ENCODE measurements at places on chromosomes 3 and 15.

- DNase-seq, result no peak
These were observed 36.2 kb downstream of the HDC start for GRCh38 chr15:50229336-50229735.

- no peak for DNase-seq
These were observed 74.0 kb upstream of the RAD18 start for GRCh38 chr3:9037144-9037711.

GRCh38 chr3:196163666-196164493 lies 47.3 kb downstream of the ZDHHC19 start:
- no peak for DNase-seq

DNA sequence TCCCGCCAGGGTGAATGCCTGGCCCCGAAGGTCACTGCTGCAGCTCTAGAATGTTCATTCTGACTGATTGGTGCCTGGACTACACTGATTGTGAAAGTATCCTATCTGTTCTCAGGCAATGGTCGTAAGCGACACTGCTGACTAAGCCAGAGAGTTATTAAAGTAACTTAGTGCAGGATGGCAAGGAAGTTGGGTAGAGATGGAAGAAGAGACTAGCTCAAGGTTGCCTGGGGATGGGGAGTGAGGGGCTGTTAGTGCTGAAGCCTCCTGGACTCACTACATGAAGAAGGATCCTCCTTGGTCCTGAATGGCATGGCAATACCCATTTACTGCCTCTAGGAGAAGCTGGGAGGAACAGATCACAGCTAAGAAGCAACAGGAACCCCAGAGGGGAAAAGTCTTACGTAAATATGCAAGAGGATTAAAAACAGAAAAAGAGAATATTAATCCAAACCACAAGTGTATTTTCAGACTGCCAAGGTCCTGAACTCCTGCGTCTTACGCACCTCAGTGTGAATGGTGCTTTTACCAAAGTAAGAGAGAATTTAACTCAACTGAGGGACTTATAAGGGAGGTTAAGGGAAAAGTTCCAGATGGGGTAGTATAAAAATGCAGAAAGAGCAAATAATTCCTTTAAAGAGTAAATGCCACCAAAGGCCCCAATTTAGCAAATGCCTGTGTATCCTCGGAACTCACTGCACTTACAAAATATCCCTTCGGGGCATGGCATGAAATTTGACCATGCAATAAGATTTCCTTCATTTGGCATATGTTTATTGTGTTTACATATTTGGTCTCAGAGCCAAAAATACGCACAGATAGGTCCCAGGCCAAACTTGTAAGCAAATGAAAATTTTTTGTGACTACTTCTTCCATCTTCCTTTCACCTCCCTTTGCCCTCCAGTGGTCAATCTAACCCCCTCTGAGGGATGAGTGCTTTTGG lies 64.0 kb upstream of the DGKG start:
- DNase-seq, result no peak

DNA sequence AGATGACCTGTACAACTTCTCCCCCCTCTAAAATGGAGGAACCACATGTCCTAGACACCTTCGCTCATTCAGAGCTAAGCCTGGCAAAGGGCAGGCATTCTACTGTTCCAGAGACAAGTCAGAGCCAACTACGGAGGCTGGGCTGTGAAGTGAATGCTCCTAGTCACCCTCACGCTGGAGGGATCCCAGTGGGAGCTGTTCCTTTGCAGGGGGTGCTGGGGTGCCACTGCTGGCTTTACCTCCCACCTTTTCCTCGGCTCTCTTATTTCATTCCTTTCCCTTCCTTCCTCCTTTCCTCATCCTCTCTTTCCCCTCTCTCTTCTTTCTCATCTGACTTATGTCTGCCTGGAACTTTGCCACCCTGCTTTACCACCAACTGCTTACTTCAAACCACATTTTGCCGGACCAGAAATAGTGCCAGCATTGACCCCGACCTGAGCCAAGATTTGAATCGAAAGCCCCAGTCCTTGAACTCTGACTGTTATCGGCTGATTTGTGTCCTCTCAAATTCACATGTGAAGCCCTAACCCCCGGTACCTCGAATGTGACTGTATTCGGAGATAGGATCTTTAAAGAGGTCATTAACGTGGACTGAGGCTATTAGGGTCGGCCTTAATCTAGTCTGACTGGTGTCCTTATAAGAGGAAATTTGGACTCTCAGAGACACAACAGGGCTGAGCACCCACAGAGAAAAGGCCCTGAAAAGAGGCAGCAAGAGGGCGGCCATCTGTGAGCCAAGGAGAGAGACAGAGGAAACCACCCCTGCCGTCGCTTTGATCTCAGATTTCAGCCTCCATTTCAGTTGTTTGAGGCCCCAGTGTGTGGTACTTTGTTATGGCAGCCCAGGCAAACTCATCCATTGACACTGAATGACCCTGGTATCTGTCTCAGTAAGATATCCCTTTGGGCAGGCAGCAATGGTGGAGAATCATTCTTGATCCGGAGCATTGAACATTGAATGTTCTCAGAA lies 31.3 kb upstream of the TBC1D21 start:
- no peak for DNase-seq

- no peak for DNase-seq
These were observed 46.1 kb downstream of the WHAMM start for GRCh38 chr15:82855286-82856100.

- no peak for DNase-seq
These were observed 33.4 kb upstream of the SRP14 start for GRCh38 chr15:40072216-40072990.

GRCh38 chr3:99084156-99084555 lies 182.7 kb upstream of the DCBLD2 start:
- no peak for DNase-seq

DNA sequence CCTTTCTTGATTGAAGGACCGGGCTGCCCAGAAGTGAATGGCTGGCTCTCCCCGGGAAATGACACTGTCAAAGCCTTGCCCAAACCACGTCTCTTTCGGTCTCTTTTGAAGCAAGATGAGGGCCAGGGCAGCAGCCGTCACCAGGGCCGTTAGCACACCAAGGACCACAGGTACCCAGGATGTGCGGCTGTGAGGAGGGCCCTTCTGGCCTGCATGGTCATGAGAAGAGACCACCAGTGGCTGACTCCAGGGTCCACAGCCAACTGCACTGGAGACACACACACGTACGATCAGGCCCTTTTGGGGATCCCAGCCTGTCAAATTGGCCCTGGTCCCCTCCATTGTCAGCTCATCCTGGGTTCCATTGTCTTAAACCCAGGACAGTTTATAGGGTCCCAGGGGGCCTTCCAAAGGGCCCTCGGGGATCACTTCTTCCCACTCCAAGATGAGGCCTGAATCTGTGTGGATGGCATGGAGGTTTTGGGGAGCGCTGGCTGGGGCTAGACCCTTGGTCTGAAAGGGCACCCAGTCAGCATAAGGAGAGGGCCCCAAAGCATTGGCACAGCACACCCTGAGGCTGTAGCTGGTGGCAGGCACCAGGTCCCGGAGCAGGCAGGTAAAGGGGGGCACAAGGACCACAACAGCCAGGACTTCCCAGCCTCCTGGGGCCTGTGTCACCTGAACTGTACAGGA lies 50.9 kb downstream of the ETFA start:
- DNase-seq, result no peak

- no peak for DNase-seq
These were observed 36.3 kb downstream of the RASGRP1 start for GRCh38 chr15:38528294-38528693.

GRCh38 chr3:160739079-160739478 lies 17.0 kb upstream of the PPM1L start:
- DNase-seq, result no peak

GRCh38 chr15:36960179-36960946 lies 140.0 kb downstream of the MEIS2 start:
- DNase-seq, result no peak

DNA sequence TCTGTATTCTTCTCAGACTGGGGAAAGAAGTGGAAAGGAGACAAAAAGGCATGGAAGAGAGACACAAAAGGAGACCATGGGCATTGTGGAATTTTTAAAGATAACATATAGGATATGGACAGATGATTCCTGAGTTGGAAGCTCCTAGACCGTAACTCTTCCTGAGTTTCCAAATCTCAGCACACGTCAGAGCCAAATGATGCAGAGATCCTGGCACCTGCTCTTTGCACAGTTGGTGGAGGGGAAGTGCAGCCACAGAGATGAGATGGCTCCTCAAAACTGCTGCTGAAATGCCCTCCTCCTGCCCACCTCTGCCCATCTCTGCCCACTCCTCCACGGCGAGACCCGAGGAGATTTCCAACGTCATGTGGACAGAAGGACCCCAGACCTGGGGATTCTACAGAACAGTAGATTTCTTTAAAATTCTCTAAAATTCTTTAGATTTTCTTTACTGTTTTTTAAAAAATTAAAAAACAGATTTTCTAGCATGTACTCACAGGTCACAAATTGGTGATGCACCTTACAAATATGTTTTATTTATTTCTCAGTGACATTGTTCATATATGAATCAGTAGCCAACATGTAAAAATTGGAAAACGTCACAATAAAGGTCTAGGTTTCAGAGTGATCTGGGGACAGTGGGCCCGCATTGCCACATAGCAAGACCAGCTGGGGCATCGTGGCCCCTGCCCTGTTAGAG lies 8.1 kb downstream of the CPN2 start:
- DNase-seq, result no peak

GRCh38 chr3:33658621-33658990 lies 59.4 kb downstream of the CLASP2 start:
- DNase-seq, result no peak

- no peak for DNase-seq
These were observed 411.7 kb downstream of the MAGI1 start for GRCh38 chr3:65627062-65627461.

GRCh38 chr3:14371573-14372474 lies 30.6 kb upstream of the SLC6A6 start:
- DNase-seq, result no peak

GRCh38 chr3:39637807-39638206 lies 170.3 kb downstream of the MOBP start:
- DNase-seq, result no peak

DNA sequence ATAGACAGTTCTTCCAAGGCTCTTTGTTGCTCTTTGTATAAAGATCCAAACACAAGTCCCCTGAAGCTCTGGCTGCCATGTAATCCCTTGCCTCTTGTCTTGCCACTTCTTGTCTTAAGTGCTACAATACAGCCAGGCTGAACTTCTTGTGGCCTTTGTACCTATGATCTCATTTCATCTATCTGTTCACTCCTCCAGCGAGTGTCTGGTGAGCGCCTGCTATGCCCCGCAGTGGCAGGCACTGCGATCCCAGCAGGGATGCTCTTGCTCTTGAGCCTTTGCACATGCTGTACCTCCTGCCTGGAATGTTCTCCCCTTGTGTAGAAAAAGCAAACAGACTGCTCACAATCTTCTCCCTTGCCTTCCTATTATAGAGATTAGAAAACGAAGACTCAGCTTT lies 81.9 kb upstream of the ADPGK start:
- no peak for DNase-seq

GRCh38 chr3:52120556-52121463 lies 33.4 kb downstream of the POC1A start:
- no peak for DNase-seq

- no peak for DNase-seq
These were observed 1.8 kb downstream of the ANP32A start for GRCh38 chr15:68818769-68819494.

DNA sequence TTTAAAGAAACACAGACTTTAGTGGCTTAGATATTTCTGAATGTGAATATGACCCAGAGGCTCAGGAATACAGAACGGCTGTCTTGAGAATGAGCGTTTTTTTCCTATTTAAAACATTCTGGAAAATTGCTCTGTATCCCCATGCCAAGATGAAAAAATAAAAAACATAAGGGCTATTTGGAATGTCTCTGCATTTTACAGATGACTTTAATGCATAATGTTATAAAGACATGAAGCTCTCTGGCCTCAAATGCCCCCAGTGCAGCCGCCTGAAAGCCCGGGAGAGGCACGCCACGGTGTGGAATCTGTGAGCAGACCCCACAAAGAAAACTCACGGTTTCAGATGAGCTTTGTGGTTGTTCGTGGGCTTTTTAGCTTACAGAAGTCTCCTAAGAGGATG lies 322.5 kb upstream of the ICE2 start:
- no peak for DNase-seq

DNA sequence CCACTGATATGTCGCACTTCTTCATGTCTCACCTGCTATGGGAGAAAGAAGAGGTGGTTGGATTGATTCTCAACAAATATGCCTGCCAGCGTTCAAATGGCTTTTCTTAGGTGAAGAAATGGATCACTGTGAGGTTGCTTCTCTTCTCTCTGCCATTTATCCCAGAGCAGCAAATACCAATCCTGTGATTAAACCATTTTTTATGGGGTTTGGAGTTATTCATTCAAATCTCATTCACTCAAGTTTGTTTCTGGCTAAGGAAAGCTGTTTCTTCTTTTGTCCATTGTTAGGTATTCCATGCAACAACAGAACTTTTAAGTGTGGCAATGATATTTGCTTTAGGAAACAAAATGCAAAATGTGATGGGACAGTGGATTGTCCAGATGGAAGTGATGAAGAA lies 12.2 kb upstream of the C3orf52 start:
- DNase-seq, result no peak

DNA sequence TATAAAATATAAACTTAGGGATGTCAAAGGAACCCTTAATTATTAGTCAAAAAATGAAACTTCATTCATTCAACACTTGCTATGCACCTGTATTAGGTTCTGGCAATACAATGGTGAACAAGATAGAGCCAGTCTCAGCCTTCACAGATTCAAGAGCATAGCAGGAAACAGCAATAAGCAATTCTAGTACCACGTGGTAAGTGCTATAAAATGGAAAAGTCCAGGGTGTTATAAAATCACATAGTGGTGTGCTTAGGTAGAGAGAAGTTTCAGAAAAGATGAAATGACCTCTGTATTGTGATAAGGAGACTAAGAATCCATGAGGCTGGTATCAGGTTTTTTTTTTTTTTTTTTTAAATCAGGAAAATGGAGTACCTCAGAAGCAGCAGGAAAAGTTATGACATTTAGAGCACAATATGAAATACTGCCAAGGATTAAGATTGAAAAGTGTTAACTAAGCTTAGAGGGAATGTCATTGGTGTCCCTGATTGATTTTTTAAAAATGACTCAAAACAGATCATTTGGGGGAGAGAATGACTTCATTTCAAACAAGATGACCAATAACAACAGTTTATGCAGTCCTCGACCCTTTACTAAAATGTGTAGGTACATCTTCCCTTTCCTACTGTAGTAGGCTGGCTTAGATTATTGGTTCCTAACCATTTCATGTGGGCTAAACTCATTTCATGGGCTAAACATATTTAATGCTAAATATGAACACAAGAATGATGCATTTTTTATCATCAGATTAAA lies 5.0 kb downstream of the TOMM70 start:
- DNase-seq, result no peak

DNA sequence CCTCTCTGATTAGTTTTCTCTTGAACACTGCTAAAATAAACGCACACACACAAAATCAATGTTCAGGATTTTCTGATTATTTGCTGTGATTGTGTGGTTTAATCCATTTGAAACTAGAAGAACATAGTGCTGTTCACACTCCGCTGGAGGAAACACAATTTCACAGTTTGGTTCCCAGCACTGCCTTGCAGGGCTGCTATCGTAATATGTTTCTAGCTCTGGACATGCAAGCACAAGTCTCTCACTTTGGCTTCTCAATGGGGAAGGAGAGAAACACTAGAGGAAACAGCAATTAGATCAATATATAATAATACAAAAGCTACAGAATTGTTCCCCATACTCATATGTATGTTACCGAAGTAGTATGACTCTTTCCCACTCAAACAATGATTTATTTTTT lies 299.5 kb downstream of the NSUN3 start:
- no peak for DNase-seq

GRCh38 chr15:33145447-33145846 lies 49.1 kb downstream of the FMN1 start:
- no peak for DNase-seq

- DNase-seq, result no peak
These were observed 122.2 kb upstream of the FGF7 start for GRCh38 chr15:49300856-49301255.

- DNase-seq, result no peak
These were observed 20.5 kb upstream of the RGMA start for GRCh38 chr15:93109336-93110102.

All from stimulated activated CD8-positive, alpha-beta memory T cell treated with anti-CD3 and anti-CD28 coated beads, Interleukin-7, amount 100 ng/mL, for 4 hours (primary cell).